ENCODE measurements at places on chromosomes 12 and 14. TPM values are rescaled to one million over a fixed set of nuclear protein-coding genes. Genes with fewer than 3 reads are reported as not detected.

Gene NRXN3
- total RNA-seq: 0.22 TPM

Gene RNASE3
- not detected for total RNA-seq

Gene OR4N5
- not detected for total RNA-seq

Gene GUCY2C
- total RNA-seq: not detected

Gene CCDC175
- not detected for total RNA-seq

Gene PTGDR
- not detected for total RNA-seq

Gene PLEKHD1
- total RNA-seq: 0.07 TPM

Gene EPYC
- total RNA-seq: not detected

Gene SHMT2
- 252 TPM for total RNA-seq

Gene P2RX2
- total RNA-seq: not detected

Gene TAS2R46
- 9.4 TPM for total RNA-seq

Gene HECTD1
- total RNA-seq: 267 TPM

Gene NGB
- total RNA-seq: not detected

Gene NXPH4
- 0.14 TPM for total RNA-seq

Gene MARCHF9
- total RNA-seq: 3.4 TPM

Gene TMEM233
- total RNA-seq: 4.1 TPM

Gene GLI1
- not detected for total RNA-seq

Gene AKAP5
- 0.53 TPM for total RNA-seq

Gene PSME1
- 90.6 TPM for total RNA-seq

Gene ALKBH2
- total RNA-seq: 7.1 TPM

Gene IRAK3
- 16.1 TPM for total RNA-seq

Gene PSMA6
- total RNA-seq: 269 TPM

Gene LMNTD1
- total RNA-seq: not detected

Gene SDSL
- 2.8 TPM for total RNA-seq

Gene ZDHHC22
- not detected for total RNA-seq

Gene AVPR1A
- total RNA-seq: not detected

Gene DEPDC4
- total RNA-seq: 0.22 TPM

Gene LRP1-AS
- not detected for total RNA-seq

Gene COX8C
- total RNA-seq: not detected

Gene ADGRD1
- not detected for total RNA-seq

Gene CHURC1
- total RNA-seq: 72.8 TPM

Gene CPNE6
- not detected for total RNA-seq

Gene CKAP4
- total RNA-seq: 230 TPM

Gene SMCO2
- total RNA-seq: 0.50 TPM

Gene BCL11B
- total RNA-seq: 0.27 TPM

Gene R3HDM2
- total RNA-seq: 21.4 TPM

Gene LRP6
- total RNA-seq: 49.1 TPM

Gene DEGS2
- total RNA-seq: under 0.01 TPM

Gene ACADS
- 7.6 TPM for total RNA-seq
